ENCODE measurements at places on chromosomes 5 and 9. TPM values are rescaled to one million over a fixed set of nuclear protein-coding genes. Genes with fewer than 3 reads are reported as not detected.
A peak's percentile ranks its signal among the peaks of the same experiment; 100 is the strongest.

- no peaks in the 10 kb centered on the region for H3K27me3 ChIP-seq
- no peaks in the 10 kb centered on the region for H3K36me3 ChIP-seq
Measured at GRCh38 chr9:84230355-84231145, 110.0 kb downstream of the SLC28A3 start.

DNA sequence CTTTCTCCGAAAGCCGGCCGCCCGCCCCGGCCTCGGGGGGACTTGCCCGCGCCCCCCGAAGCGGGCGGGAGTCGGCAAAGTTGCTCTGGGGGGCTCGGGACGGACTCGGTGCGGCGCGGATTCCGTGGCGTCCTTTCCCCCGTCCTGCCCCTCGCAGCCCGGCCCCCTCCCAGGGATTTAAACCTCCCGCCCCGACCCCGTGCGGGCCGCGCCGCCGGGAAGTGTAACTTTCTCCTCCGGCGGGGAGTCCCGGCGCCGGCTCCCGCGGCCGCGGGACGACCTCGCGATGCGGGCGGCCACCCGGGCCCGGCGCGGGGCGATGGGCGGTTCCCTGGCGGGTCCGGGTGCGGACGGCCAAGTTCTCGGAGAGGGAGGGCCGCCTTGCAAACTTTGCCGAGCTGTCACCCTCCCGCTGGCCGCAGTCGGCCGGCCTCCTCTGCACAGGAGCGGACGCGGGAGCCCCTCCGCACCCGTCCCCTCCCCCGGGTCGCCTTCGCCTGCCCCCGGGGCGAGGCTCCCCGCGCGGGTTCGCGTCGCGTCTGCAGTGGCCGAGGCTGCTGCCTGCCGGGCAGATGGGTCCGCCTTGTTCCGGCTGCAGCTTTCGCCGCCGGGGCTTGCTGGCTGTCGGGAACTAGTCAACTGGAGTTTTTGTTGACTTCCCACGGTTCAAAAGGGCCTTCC lies 732 bp downstream of the PBX3 start:
- H3K4me1 ChIP-seq = peaks cover 17% of the 10 kb centered on the region
- H3K4me3 ChIP-seq = peak overlapping the region; percentile 95
- H3K36me3 ChIP-seq = no peaks in the 10 kb centered on the region
- peak overlapping the region; percentile 86 for H3K27ac ChIP-seq
- H3K27me3 ChIP-seq = no peaks in the 10 kb centered on the region
- DNase-seq = peak; percentile 42

DNA sequence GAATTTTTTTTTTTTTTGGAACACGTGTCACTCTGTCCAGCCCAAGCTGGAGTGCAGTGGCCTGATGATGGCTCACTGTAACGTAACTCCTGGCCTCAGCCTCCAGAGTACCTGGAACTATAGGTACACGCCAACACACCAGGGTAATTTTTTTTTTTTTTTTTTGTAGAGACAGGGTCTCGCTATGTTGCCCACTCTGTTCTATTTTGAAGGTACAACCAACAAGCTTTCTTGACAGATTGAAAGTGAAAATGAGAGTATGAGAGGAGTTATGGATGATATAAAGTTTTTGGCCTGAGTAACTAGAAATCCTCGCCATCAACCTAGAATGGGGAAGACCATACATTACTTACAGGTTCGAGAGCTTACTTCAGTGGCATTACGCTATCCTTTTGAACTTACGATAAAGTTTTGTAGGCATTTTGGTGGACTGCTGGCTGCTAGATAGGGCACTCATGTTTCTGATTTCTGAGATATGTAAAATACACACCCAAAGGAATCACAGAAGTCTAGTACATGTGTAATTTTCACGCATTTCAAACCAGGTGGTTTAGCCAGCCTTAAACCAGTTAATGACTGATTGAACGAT lies 806 bp upstream of the CDC42SE2 start:
- H3K27ac ChIP-seq = peak overlapping the region; percentile 93
- H3K4me1 ChIP-seq = peaks cover 5% of the 10 kb centered on the region
- no peaks in the 10 kb centered on the region for H3K36me3 ChIP-seq

- H3K27ac ChIP-seq = no peak overlapping the region
- H3K4me1 ChIP-seq = no peaks in the 10 kb centered on the region
- H3K27me3 ChIP-seq = no peaks in the 10 kb centered on the region
- no peak overlapping the region for H3K4me3 ChIP-seq
- H3K36me3 ChIP-seq = no peaks in the 10 kb centered on the region
Measured at GRCh38 chr5:95778713-95779436, 43.7 kb downstream of the GLRX start.

GRCh38 chr5:150904479-150905311 lies at the start of gene ZNF300:
Gene ZNF300, minus strand, starts transcription at chr5:150904980. Its CDS starts 1,825 bp downstream, at chr5:150903155.
- peaks cover 5% of the 10 kb centered on the region for H3K4me1 ChIP-seq
- H3K4me3 ChIP-seq = peak within 1 kb of the TSS; percentile 39
- peak; percentile 79 for DNase-seq
- H3K36me3 ChIP-seq = no peaks in the 10 kb centered on the region
- H3K27me3 ChIP-seq = no peaks in the 10 kb centered on the region

- H3K36me3 ChIP-seq = no peaks in the 10 kb centered on the region
- no peak for DNase-seq
- H3K4me3 ChIP-seq = no peak overlapping the region
- no peak overlapping the region for H3K27ac ChIP-seq
- H3K27me3 ChIP-seq = peaks cover 42% of the 10 kb centered on the region
Measured at GRCh38 chr9:134937566-134938345, 20.0 kb upstream of the FCN1 start.

DNA sequence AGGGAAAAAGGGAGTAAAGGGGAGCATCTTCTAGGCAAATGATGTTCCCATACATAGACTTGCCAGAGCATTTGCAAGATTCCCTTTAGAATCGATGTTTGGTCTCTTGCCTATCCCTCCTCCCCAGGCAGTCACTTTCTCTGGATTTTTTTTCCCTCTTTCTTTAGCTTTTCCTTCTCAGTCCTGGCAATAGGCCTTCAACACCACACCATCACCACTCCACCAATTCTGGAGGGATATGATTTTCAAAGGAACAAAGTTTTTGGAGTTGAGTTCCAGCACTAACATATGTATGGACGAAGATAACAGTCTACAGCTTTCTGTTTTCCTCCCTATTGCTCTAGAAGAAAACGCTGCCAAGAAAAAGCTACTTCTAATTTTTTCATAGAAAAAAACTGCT lies 377.4 kb downstream of the PDE4D start:
- H3K27me3 ChIP-seq = no peaks in the 10 kb centered on the region
- no peaks in the 10 kb centered on the region for H3K4me1 ChIP-seq
- H3K4me3 ChIP-seq = no peak overlapping the region
- no peak for DNase-seq

- H3K36me3 ChIP-seq = peaks cover 28% of the 10 kb centered on the region
- DNase-seq = peak; percentile 15
- no peak overlapping the region for H3K27ac ChIP-seq
- H3K4me1 ChIP-seq = peaks cover 7% of the 10 kb centered on the region
Measured at GRCh38 chr5:115831163-115831768, 10.1 kb downstream of the ATG12 start.

GRCh38 chr9:70856411-70856810 lies 265.0 kb downstream of the TRPM3 start:
- H3K4me3 ChIP-seq = no peak overlapping the region
- no peaks in the 10 kb centered on the region for H3K4me1 ChIP-seq
- no peaks in the 10 kb centered on the region for H3K36me3 ChIP-seq
- no peak overlapping the region for H3K27ac ChIP-seq

- no peaks in the 10 kb centered on the region for H3K4me1 ChIP-seq
- H3K36me3 ChIP-seq = no peaks in the 10 kb centered on the region
- no peak overlapping the region for H3K27ac ChIP-seq
- H3K4me3 ChIP-seq = no peak overlapping the region
- no peak for DNase-seq
Measured at GRCh38 chr5:27191786-27192510, 153.6 kb upstream of the CDH9 start.

- no peaks in the 10 kb centered on the region for H3K36me3 ChIP-seq
- no peaks in the 10 kb centered on the region for H3K27me3 ChIP-seq
- H3K4me3 ChIP-seq = no peak overlapping the region
Measured at GRCh38 chr5:59660737-59661136, 232.8 kb downstream of the PDE4D start.

- no peak overlapping the region for H3K4me3 ChIP-seq
- DNase-seq = no peak
- H3K4me1 ChIP-seq = no peaks in the 10 kb centered on the region
Measured at GRCh38 chr9:745761-746380, 95.6 kb upstream of the DMRT1 start.

GRCh38 chr5:113085880-113086409 lies 109.3 kb downstream of the DCP2 start:
- H3K4me1 ChIP-seq = no peaks in the 10 kb centered on the region
- no peaks in the 10 kb centered on the region for H3K27me3 ChIP-seq
- no peaks in the 10 kb centered on the region for H3K36me3 ChIP-seq
- DNase-seq = no peak
- no peak overlapping the region for H3K27ac ChIP-seq

GRCh38 chr5:178201221-178201926 lies 3.0 kb upstream of the HNRNPAB start:
- H3K27ac ChIP-seq = no peak overlapping the region
- H3K4me1 ChIP-seq = peaks cover 17% of the 10 kb centered on the region
- no peak overlapping the region for H3K4me3 ChIP-seq
- no peak for DNase-seq
- no peaks in the 10 kb centered on the region for H3K27me3 ChIP-seq

DNA sequence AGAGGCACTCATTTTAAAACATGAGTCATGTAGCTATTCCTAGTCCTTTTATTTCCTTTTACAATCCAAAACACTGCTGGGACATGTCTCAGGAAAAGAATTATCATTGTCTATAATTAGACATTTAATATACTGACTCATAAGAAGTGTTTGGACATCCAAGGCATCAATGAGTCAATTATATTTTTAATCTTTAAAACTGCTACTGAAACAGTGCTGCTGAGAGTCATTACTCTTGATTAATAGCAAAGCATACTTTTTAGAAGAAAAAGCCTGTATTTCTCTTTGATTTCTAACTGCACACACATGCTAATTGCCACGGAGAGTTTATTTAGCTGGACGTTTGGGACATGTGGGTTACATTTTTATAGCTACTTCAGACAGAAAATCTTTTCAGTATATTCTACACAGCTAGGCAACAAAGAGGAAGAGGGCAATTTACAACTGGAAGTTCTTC lies 1249.0 kb upstream of the CDH18 start:
- no peaks in the 10 kb centered on the region for H3K4me1 ChIP-seq
- no peak for DNase-seq
- no peaks in the 10 kb centered on the region for H3K36me3 ChIP-seq
- H3K27ac ChIP-seq = no peak overlapping the region
- no peak overlapping the region for H3K4me3 ChIP-seq

DNA sequence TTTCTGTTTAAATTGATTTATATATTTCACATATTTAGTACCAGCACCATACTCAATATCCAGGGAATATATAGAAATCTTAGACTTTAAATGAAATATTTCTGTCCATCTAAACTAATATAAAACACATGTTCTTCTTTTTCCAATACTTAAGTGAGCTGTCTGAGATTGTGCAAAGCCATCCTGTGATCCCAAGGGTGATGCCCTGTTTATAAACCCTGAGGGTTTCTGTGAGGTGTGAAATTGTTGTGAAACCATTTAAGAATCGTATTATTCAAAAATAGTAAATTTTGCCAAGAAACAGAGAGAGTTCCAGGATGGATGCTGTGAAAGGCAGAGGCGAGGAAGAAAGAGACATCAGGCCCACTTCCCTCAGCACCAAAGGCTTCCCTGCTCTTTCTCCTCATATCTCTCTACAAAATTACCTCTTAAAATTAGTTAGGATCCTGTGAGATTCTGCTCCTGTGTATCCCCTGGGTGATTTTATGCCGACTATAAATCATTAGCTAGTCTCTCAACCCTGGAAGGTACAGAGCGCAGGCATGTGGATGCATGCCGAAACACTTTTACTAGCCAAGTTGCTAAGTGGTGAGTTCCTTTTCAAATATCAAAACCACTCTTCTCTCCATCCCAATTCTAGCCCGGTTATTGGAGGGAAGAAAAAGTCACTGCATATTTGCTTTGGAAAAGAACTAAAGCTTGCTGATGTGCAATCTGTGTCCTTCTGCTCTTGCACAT lies 183.0 kb downstream of the GLIS3 start:
- no peak overlapping the region for H3K4me3 ChIP-seq
- peak overlapping the region; percentile 30 for H3K27ac ChIP-seq
- no peak for DNase-seq
- no peaks in the 10 kb centered on the region for H3K27me3 ChIP-seq
- no peaks in the 10 kb centered on the region for H3K36me3 ChIP-seq

- DNase-seq = no peak
- H3K36me3 ChIP-seq = no peaks in the 10 kb centered on the region
- H3K27me3 ChIP-seq = no peaks in the 10 kb centered on the region
Measured at GRCh38 chr5:120988491-120988890, 524.4 kb downstream of the PRR16 start.

- H3K4me3 ChIP-seq = no peak overlapping the region
- no peak overlapping the region for H3K27ac ChIP-seq
- H3K4me1 ChIP-seq = no peaks in the 10 kb centered on the region
- no peaks in the 10 kb centered on the region for H3K36me3 ChIP-seq
- no peak for DNase-seq
Measured at GRCh38 chr9:11128156-11128555, 515.4 kb upstream of the PTPRD start.

DNA sequence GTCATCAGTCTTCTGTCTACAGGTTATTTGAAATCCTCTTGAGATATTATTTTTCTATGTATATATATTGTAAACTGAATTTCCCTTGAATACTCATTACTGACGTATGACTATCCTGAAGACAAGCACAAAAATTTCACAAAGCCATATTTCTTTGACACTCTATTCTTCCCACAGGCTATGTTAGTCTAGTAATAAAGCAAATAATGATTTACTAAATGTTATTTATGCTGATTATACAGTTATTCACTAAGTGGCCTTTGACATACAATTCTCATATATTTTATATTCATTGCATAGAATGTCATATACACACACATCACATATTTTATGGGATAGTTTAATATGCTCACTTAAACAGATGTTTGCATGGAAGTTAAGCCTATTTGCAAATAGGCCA lies 793.0 kb upstream of the GRAMD2B start:
- H3K27me3 ChIP-seq = no peaks in the 10 kb centered on the region
- no peak for DNase-seq
- H3K4me1 ChIP-seq = no peaks in the 10 kb centered on the region

DNA sequence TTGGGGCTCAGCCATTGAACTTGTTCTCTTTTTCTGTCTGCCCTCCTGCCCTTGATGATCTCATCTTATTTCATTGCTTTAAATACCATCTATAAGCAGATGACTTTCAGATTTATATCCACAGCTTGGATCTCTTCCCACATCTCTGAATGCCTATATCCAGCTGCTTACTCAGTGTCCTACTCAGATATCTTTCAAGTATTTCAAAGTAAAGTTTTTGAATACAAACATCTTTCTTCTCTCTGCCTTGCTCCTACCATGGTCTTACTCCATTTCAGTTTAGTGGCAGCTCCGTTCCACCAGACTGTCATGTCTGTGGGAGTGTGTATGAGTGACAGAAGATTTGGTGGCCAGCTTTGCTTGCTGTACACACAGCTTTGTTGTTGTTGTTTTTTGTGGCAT lies 59.7 kb downstream of the ERBIN start:
- H3K4me3 ChIP-seq = no peak overlapping the region
- no peaks in the 10 kb centered on the region for H3K36me3 ChIP-seq
- H3K27me3 ChIP-seq = no peaks in the 10 kb centered on the region
- H3K27ac ChIP-seq = no peak overlapping the region

The FSD1L gene
- total RNA-seq = 8.1 TPM

The TNFSF8 gene
- total RNA-seq = not detected

The MEF2C gene
- 58.0 TPM for total RNA-seq

The TSSK1B gene
- total RNA-seq = 0.20 TPM

The PKD2L2 gene
- total RNA-seq = not detected

The PRLR gene
- total RNA-seq = 19.8 TPM

The TMEM38B gene
- 36.6 TPM for total RNA-seq

The MGAT4B gene
- 913 TPM for total RNA-seq

The FAM153A gene
- 0.14 TPM for total RNA-seq

The MCTP1 gene
- 31.4 TPM for total RNA-seq

The BTNL3 gene
- total RNA-seq = 15.7 TPM

The AJM1 gene
- total RNA-seq = 9.8 TPM

The NEURL1B gene
- total RNA-seq = 168 TPM
